IPS-NIHi11 (cell line): ENCODE measurements at places on chromosomes 7 and 10.

- peak; percentile 60 for DNase-seq
These were observed 96.2 kb upstream of the KAT6B start for GRCh38 chr10:74730246-74730645.

DNA sequence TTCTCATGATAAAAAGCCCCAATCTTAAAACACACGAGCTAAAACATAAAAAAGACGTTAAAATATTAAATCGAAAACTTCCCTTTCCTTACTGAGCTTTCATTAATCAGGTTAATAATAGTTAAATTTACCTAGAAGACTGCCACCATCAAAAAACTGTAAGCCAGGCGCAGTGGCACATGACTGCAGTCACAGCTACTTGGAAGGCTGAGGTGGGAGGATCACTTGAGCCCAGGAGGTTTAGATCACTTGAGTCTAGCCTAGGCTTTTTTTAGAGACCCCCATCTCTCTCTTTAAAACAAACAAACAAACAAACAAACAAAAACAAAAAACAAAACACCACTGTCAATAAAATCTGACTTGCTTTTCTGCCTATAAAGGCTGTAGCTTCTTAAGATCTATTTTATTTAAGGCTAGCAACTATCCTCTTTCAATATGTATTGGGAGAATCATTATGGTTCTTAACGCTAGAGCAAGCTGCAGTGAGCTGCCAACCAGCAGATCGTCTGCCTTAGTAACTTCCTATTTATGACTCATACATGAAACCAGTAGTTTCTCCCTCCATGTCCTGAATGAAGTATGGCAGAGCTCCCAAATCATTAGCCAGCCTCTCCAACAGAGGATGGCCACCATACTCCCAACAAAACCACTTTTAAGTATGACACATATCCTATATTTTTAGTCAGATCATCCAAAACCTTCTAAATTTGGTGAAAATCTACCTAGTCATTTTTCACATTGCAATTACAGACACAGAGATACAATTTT is 163.7 kb downstream of the SRPK2 start:
- DNase-seq = no peak

DNA sequence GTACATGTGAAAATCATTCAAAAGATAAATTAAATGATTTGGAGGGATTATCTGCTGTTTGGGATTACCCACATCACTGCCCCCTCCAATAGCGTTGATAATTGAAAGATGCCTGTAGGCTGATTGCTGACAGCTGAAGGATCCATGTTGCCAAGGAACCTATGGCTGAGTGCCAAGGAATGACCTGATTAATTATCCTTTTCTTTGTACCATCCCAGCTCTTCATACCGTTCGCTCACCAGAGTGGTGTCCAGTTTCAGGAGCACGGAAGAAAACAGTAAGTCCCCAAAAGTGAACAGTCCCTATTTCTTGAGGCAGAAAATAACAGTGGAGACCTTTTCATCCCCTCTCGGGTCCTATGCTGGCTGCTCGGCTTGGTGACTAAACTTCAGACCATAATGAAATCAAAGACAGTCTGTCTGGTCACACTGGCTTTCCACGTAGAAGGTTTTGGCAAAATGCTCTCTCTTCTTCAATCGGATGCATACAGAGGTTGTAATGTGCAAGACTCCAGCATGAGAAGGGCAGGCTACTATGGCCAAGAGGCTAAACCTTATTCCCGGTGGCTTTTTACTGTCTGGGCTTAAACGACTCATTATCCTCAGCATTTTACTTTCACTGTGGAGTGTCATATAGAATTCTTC is 108.8 kb downstream of the SPAG6 start:
- DNase-seq = no peak

- no peak for DNase-seq
These were observed 192.7 kb upstream of the SVIL start for GRCh38 chr10:29827512-29827911.

DNA sequence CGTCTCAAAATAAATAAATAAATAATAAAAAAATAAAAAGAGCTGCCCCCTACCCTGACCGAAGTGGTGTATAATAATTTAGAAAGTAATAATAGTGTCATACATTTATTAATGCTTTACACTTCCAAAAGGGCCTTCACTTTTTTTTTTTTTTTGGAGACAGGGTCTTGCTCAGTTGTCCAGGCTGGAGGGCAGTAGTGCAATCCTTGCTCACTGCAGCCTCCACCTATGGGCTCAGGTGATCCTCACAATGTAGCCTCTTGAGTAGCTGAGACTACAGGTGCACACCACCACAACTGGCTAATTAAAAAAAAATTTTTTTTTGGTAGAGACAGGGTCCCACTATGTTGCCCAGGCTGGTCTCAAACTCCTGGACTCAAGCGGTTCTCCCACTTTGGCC is 1.4 kb downstream of the FAM149B1 start:
- DNase-seq = no peak

DNA sequence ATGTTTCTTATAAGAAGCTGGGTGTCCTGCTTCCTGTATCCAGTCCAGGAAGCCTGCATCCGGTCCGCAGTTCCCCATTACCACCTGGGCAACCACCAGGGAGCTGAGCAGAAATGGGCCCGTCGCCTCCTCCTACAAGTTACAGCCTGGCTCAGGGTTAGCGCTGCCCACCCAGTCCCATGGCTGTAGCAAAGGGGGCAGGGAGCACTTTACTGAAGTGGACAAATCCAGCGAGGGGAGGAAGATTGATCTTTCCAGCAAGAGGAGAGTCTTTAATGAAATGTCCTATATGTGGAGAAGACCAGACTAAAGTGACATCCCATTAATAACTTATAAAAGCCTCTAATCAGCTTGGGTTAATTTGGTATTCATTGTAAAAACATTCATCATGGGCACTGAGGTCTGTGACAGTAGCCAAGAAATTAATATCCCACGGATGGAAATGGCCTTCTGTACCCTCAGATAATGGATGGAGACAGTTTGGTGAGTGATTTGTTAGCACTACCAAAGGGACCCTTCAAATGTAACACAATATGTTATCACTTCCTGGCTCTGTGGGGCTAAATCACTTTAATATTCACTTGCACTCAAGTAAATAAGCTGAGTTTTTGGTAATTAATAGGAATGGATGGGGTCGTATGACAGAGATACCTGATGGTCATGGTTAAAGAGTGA is 323.4 kb downstream of the PAXIP1 start:
- no peak for DNase-seq

DNA sequence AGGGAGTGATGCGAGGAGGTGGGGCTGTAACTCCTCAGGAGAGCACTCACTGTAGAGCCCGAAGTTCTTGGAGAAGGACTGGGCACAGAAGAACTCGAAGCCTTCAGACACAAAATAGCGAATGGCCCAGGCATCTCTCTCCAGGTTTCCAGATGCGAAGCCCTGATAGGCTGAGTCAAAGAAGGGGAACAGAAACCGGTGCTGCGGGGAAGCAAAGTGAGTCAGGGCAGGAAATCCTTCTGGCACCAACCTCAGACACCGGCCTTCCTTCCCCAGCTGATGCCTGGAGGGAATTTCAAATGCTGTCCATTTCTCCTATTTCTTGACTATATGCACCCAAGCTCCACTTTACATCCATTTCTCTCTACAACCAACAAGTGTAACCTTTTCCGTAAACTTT is 26.8 kb downstream of the GOT1 start:
- no peak for DNase-seq

GRCh38 chr10:131251146-131251541 is 60.4 kb downstream of the TCERG1L start:
- DNase-seq = peak; percentile 52

DNA sequence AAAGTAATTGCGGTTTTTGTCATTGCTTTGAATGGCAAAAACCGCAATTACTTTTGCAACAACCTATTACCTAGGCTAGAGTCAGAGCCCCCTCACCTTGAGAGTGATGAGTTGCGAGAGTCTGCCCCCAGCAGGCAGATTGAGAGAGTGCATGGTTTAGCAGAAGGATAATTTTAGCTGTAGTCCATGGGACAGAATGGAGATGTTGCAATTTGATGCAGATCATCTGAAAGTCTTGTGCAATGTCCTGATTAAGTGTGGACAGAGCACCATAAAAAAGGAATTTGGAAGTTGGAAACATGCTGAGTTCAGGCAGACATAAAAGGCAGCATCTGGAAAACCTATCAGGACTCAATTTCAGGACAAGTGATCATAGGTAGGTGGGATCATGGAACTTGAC is 48.7 kb downstream of the GPR141 start:
- peak; percentile 70 for DNase-seq

GRCh38 chr10:123135415-123136141 is at the start of gene HMX3:
Gene HMX3 (plus strand): TSS chr10:123135970. CDS start chr10:123136051, 81 bp downstream.
- DNase-seq = peak; percentile 62

GRCh38 chr7:105678811-105679495 is 97.7 kb upstream of the EFCAB10 start:
- no peak for DNase-seq

GRCh38 chr7:142539901-142540300 is 209.4 kb upstream of the PRSS1 start:
- DNase-seq = no peak

- DNase-seq = no peak
These were observed 86.2 kb downstream of the AOAH start for GRCh38 chr7:36638140-36638539.

DNA sequence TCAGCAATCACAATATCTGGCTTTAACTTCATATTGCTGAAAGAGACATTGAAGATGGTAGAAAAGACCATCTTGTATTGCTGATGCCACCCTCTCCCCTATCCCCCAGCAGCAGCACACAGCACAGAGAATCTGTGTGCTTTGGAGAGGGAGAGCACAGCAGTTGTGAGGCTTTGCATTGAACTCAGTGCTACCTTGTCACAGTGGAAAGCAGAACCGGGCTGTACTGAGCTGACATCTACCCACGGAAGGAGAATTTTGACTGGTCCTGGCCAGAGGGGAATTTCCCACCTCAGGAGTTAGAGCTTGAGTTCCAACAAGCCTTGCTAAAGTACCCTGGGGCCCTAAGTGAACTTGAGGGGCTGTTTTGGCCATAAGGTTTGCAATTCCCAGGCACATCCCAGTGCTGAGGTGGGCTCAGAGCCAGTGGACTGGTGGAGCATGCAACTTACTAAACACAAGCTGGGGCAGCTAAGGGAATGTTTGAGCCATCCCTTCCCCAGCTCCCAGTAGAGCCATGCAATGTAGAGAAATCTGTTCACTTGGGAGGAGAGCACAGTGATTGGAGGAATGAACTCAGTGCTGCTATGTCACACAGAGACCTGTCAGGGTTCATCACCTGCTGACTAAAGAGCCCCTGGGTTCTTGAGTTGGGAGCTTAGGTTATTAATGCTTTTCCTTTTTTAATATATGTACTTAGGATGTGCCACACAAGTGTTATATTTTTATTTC is 62.1 kb downstream of the OR13A1 start:
- DNase-seq = no peak

DNA sequence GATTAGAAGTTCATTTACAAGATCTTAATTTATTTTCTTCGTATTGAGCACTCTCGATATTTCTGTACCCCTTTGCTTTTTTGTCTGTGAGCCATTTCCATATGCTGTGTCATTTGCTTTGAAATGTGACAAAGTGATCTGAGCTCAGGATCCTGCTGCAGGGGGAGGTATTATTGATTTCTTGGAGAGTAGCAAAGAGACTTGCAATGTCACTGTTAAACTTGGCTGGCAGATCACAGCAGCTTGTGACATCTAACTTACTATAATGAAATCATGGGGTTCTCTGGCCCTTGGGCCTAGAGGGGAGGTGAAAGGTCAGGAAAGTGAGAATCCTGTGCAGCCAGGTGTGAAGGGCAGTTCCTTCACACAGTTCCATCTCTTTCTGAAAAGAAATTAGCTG is 923.4 kb downstream of the REEP3 start:
- no peak for DNase-seq

- no peak for DNase-seq
These were observed 14.3 kb downstream of the CALML3 start for GRCh38 chr10:5538892-5539651.

GRCh38 chr7:103637726-103638125 is 191.7 kb upstream of the SLC26A5 start:
- no peak for DNase-seq

- no peak for DNase-seq
These were observed 270.5 kb upstream of the MKLN1 start for GRCh38 chr7:131057015-131057793.

DNA sequence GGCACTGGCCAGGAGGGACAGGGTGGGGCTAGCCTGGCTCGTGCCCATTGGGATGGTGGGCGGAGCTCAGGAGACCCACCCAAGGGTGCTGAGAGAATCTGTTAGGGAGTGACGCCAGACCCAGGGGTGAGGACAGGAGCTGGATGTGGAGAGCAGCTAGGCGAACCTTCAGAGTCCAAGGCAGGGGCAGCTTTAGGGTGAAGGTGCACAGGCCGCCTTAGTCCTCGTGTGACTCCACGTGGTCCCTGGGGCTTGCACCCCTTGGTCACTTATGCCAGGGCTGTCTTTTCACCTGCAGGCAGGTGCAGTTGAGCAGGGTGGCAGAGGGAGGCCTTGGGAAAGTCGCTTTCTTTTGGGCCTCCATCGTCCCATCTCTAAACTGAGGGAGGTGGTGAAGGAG is 4.3 kb downstream of the RAMP3 start:
- DNase-seq = no peak

DNA sequence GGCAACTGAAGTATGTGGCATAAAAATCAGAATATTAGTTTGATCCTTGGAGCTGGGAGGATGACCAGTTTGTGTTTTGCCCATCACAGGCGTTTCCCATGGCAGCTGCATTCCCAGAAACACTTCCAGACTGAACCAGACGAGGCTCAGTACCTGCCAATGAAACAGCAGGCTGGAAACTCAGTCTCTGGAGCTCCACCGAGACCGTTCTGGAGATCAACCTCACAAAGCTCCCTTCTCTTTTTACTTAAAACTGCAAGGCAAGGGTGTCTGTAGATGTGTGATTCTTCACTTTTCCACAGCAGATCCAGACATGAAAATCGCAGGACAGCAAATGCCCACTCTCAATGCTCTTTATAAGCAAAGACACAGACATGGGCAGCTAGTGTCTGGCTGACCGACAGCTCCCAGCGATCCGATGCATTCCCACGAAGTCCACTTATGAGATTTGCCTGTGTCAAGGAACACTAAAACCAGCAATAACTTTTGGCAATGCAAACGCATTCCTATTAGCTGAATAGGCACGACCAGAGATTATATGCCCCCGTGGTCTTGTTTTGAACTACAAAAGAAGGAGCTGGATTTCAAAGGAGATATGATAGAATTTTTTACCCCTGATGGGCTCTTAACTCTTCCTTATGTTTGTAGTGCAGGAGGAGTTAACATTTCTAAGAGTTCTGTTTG is 72.6 kb downstream of the ADAM12 start:
- DNase-seq = no peak

DNA sequence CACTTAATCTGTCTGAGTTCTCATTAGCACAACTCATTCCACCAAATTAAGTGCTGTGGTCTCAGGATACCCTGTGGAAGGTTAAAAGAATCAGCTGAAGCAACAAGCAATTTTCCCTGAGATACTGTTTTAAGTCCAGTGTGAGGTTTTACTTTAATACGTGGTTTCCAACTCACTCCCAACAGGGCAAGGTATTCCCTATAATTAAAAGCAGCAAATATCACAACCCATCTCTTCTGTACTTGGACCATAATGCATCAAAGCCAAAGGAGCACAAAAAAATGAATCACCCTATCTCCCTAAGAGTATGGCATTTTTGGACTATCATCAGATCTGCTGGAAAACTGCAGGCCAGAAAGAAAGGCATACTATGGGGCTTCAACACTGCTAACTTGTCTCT is 4.9 kb downstream of the CADPS2 start:
- DNase-seq = no peak

GRCh38 chr10:71005337-71006305 is 117.3 kb upstream of the PCBD1 start:
- no peak for DNase-seq
